Psoas muscle (tissue), 8 donors: ENCODE measurements at places on chromosomes 6 and 20. TPM values are rescaled to one million over a fixed set of nuclear protein-coding genes. Genes with fewer than 3 reads are reported as not detected.

HLA-DRA gene
- 90.0 TPM for total RNA-seq

DNA sequence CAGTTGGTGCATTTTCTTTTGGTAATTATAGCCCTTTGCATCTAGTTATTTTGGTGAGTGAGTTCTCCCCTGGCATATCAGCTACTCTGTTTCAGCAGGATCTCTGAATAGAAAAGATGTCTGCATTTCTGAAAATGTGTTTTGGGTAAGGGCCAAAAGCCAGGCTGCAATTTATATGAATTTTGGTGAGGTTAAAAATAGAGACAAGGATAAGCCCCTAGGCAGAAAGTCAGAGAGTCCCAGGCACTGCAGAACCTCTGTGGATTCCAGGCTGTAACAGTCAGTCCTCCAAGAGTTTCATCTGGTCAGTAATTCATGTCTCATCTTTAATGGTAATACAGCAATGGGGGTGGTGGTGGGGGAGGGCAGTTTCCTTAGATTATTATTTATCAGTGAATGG, 53.0 kb downstream of the HDGFL1 start:
- no peaks in the 10 kb centered on the region for H3K36me3 ChIP-seq
- no peak overlapping the region for H3K27ac ChIP-seq
- no peak overlapping the region for H3K4me3 ChIP-seq
- DNase-seq, result no peak
- no peaks in the 10 kb centered on the region for H3K4me1 ChIP-seq

DNA sequence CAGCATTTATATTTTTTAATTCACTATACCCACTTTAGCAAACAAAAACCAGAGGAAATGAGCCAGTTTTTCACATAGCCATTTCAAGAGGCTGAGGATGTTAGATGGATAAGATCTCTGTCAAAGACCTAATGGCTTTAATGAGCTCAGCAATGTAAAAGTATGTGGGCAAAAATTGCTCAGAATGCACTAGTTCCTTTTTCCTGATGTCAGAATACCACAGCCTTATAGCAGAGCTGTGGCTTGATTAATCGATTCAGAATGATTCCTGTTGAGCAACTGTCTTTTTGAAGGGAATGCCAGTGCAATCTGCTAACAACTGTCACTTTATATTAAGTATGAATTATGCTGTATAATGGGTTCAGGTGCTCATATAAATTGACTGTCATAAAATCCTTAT, 100.6 kb upstream of the HIVEP1 start:
- H3K36me3 ChIP-seq, result no peaks in the 10 kb centered on the region
- no peak overlapping the region for H3K27ac ChIP-seq

DNA sequence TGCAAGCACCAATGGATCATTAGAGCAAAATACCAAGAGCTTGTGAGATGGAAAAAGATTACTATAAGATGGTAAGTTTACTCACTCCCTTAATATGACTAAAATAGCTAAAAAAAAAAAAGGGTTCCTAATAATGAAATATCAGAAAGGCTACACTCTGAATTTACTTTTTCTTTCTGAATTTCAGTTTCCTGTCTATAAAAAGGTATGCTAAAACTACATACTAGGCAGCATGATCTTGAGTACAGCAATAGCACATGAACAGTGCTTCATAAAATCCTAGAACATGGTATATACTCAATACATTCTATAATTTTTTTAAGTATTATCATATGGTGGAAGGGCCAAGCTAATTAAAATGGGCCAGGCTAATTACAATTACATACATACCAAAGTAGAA, 24.0 kb upstream of the FAM135A start:
- H3K4me1 ChIP-seq, result no peaks in the 10 kb centered on the region
- H3K27ac ChIP-seq, result no peak overlapping the region
- H3K4me3 ChIP-seq, result no peak overlapping the region
- no peak for DNase-seq

DNA sequence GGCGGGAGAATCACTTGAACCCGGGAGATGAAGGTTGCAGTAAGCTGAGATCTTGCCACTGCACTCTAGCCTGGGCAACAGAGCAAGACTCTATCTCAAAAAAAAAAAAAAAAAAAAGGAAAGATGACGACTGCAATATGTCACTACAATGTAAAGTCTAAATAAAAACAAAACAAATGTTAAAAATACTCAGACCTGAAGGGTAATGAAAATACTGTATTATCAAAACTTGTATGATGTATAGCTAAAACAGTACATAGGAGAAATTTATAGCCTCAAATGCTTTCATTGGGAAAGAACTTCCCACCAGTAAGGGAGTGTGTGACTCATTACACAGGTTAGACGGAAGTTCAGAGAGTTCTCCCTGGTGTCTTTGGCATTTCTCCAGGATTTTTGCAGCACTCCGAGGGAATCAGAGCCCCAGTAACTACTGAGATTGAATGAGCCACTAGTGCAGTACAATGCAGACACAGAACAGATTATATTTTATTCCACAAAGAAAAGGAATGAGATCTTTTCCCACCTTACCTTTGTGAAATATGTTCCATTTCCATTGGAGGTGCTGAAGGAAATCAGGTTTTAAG, 12.5 kb upstream of the RALGAPB start:
- no peaks in the 10 kb centered on the region for H3K4me1 ChIP-seq
- no peak overlapping the region for H3K27ac ChIP-seq
- DNase-seq, result no peak
- H3K27me3 ChIP-seq, result no peaks in the 10 kb centered on the region
- H3K36me3 ChIP-seq, result no peaks in the 10 kb centered on the region
- H3K4me3 ChIP-seq, result no peak overlapping the region

DNA sequence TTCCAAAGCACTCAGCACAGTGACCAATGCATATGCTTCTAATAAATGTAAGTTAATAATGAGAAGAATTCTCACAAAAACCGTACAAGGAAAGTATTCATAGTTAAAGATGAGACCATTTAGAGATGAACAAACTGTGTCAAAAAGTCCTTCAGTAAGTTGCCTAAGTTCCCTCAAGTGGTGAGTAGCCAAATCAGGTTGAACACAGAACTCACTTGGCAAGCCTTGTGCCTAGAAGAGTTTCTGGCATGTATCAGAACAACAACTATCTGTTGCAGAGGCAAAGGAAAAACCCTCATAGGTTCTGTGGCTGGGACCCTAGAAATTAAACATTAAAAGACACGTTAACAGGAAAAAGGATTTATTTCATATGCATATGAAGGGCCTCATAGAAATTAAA, 129.6 kb upstream of the DOK5 start:
- peaks cover 10% of the 10 kb centered on the region for H3K4me1 ChIP-seq
- H3K27me3 ChIP-seq, result no peaks in the 10 kb centered on the region
- no peak overlapping the region for H3K4me3 ChIP-seq
- DNase-seq, result no peak

SUMO4 gene
- 0.42 TPM for total RNA-seq

DNA sequence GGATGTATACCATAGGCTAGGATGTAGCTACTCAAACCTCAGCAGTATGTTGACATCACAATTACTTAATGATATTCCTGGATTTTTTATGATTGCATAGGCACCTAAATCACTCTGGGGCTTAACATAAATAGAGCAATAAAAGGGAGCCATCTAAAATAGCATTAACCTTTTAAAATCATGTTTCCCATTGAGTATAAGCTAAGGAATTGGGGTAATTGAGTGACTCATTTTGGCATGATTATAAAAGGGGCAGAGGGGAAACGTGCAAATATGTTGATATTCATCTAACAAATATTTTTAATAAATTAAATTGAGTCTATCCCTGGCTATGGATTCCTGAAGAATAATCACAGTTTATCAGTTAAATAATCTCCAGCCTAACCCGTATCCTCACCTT, 74.0 kb upstream of the ADGRF1 start:
- no peak overlapping the region for H3K4me3 ChIP-seq
- H3K4me1 ChIP-seq, result no peaks in the 10 kb centered on the region
- H3K27me3 ChIP-seq, result no peaks in the 10 kb centered on the region
- DNase-seq, result no peak
- H3K27ac ChIP-seq, result no peak overlapping the region
- no peaks in the 10 kb centered on the region for H3K36me3 ChIP-seq

GRCh38 chr20:20425823-20426654, 58.1 kb downstream of the INSM1 start:
- peaks cover 17% of the 10 kb centered on the region for H3K36me3 ChIP-seq
- H3K4me3 ChIP-seq, result no peak overlapping the region
- peaks cover 5% of the 10 kb centered on the region for H3K4me1 ChIP-seq
- DNase-seq, result no peak
- H3K27ac ChIP-seq, result no peak overlapping the region
- H3K27me3 ChIP-seq, result no peaks in the 10 kb centered on the region

DNA sequence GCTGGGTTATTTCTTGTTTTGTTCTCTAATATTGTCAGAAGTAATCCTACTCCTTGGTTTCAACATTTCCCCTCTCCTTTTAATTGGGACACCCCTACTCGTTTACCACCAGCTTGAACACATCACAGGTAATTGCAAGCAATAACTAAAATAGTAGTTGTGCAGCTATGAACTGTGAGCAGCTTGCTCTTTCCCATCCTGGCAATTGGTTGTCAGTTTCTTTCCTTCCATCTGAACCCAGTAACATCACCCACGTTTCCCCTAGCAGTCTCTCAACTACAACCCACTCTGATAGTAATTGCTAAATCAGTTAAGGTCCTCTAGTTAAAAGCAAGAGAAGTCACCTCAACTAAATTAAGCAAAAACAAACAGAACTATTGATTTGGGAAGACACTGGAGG, 47.6 kb upstream of the GNRH2 start:
- no peaks in the 10 kb centered on the region for H3K27me3 ChIP-seq
- H3K4me3 ChIP-seq, result no peak overlapping the region
- no peaks in the 10 kb centered on the region for H3K4me1 ChIP-seq
- H3K36me3 ChIP-seq, result peaks cover 3% of the 10 kb centered on the region

ZSCAN9 gene
- 6.4 TPM for total RNA-seq

DNA sequence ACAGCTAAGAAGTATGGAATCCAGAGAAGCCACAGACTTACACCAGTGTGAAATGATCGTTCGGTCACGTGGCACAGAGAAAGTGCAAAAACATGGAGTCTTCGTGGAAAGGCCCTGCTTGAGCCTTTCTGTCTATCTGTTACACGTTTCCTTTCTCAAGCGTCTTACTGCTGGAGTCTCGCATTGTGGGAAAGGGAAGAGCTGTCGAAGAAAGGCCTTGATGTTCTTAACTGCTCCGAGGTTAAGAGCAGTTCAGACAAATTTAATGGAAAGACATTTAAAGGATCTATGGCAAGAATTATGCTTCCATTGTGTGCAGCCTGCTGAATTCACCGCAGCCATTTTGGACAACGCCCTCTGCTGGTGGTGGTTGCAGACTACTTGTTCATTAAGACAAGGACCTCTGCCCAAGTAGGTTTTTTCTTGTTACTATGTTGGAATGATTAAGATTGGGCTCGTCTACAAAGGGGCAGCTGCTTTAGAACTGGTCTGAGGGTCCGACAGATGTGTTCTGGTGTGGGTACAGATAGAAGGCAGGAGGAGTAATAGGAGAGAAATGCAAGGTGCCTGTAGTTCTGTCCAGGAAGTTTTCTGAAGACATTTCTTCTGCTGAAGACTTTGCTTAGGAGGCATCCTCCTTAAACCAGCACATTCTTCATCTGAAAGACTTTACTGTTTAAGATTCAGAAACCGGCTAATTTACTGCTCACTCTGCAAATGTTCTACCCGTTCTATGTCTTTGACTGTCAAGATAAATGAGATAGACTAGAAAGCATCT, 24.7 kb upstream of the CCN6 start:
- no peaks in the 10 kb centered on the region for H3K36me3 ChIP-seq
- no peaks in the 10 kb centered on the region for H3K27me3 ChIP-seq
- peak; percentile 64 for DNase-seq
- H3K4me3 ChIP-seq, result no peak overlapping the region

TGM3 gene
- not detected for total RNA-seq

DNA sequence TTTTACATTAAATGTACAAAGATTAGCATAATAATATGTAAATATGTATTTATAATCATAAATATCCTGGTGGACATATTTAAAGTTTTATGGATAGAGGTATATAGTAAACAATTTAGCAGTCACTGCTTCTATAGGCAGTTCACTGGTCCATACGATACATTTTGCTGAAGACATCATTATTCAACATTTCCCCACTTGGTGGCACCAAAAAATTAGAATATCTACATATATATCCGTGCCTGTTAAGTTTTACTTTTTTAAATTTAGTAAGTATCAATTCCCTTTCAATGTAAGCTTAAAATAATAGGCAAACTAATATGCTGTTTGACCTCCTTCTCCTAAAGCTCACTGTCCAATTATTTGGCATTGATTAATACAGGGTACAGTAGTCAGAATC, 64.2 kb downstream of the LMBRD1 start:
- no peak overlapping the region for H3K4me3 ChIP-seq
- peaks cover 4% of the 10 kb centered on the region for H3K4me1 ChIP-seq
- no peak overlapping the region for H3K27ac ChIP-seq

NHLRC1 gene
- 0.97 TPM for total RNA-seq

- peak overlapping the region; percentile 5 for H3K4me3 ChIP-seq
- no peaks in the 10 kb centered on the region for H3K36me3 ChIP-seq
- peak overlapping the region; percentile 57 for H3K27ac ChIP-seq
- peak; percentile 60 for DNase-seq
- peaks cover 23% of the 10 kb centered on the region for H3K4me1 ChIP-seq
These were observed 14.4 kb downstream of the DLL1 start for GRCh38 chr6:170276369-170277057.

SPTLC3 gene
- total RNA-seq, result 0.38 TPM

- no peak overlapping the region for H3K27ac ChIP-seq
- H3K27me3 ChIP-seq, result no peaks in the 10 kb centered on the region
- H3K36me3 ChIP-seq, result no peaks in the 10 kb centered on the region
- H3K4me1 ChIP-seq, result peaks cover 33% of the 10 kb centered on the region
- DNase-seq, result no peak
- peak overlapping the region; percentile 99 for H3K4me3 ChIP-seq
These were observed 3.1 kb downstream of the ZCCHC3 start for GRCh38 chr20:300345-300990.

LY6G6C gene
- not detected for total RNA-seq

- H3K4me1 ChIP-seq, result peaks cover 5% of the 10 kb centered on the region
- no peak for DNase-seq
- no peaks in the 10 kb centered on the region for H3K27me3 ChIP-seq
- no peaks in the 10 kb centered on the region for H3K36me3 ChIP-seq
- H3K27ac ChIP-seq, result no peak overlapping the region
These were observed 14.4 kb upstream of the TRIB3 start for GRCh38 chr20:366041-366718.

AKAP12 gene
- total RNA-seq, result 13.1 TPM

MUC21 gene
- not detected for total RNA-seq

DNA sequence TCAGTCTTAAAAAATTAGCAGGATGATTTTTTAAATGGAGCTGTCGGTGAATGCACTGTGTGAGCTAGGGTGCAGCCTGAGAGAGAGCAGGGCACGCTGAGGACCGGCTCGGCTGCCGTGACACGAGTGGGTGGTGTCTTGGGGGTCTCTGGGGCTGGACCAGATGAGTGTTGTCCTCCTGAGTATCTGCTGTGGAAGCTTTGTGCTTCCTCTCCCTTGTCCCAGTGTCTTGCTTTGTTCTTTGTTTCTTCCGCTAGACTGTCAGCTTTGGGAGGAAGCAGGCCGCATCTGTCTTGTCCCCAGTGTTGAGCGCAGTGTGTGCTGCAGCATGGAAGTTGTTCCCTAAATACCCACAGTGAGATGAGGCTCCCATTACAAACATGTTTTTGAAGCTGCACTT, 89.4 kb downstream of the RTN4IP1 start:
- H3K36me3 ChIP-seq, result no peaks in the 10 kb centered on the region
- H3K4me3 ChIP-seq, result no peak overlapping the region
- H3K4me1 ChIP-seq, result no peaks in the 10 kb centered on the region
- no peak for DNase-seq
- no peak overlapping the region for H3K27ac ChIP-seq
